ENCODE measurements at places on chromosomes 16 and 17.

- no peak for DNase-seq
Observed at GRCh38 chr17:83183951-83184506, 104.6 kb downstream of the METRNL start.

- DNase-seq: no peak
Observed at GRCh38 chr17:77317091-77317750, 176.5 kb downstream of the SEC14L1 start.

- no peak for DNase-seq
Observed at GRCh38 chr16:85967111-85967510, 68.1 kb downstream of the IRF8 start.

DNA sequence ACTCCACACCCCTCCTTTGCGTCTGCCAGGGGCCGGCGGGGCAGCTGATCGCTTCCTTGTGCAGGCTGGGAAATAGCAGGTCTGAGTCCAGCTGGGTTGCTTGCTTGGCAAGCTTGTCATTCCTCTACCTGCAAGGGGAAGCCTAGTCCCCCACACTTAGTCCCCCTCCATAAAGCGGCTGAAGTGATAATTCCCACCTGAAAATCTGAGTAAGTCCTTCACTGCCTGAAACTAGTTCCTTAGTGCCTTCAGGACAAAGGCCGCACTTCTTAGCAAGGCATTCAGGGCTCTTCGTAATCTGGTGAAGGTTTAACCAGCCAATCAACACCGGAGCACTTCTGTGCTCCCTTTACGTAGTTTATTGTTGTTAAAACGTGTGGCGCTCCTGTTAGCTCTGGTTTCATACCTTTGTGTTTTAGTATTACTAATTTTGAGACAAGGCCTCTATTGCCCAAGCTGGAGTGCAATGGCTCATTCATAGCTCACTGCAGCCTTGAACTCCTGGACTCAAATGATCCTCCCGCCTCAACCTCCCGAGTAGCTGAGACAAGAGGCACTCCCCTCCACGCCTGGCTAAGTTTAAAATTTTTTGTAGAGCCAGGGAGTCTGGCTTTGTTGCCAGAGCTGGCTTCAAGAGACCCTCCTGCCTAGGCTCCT is 817 bp downstream of the PSKH1 start:
- no peak for DNase-seq

- no peak for DNase-seq
Observed at GRCh38 chr17:82933911-82934310, 94.1 kb upstream of the ZNF750 start.

GRCh38 chr16:48347980-48348379 is 37.2 kb downstream of the SIAH1 start:
- no peak for DNase-seq

GRCh38 chr17:29074488-29074887 is 31.5 kb downstream of the PIPOX start:
- DNase-seq: no peak

DNA sequence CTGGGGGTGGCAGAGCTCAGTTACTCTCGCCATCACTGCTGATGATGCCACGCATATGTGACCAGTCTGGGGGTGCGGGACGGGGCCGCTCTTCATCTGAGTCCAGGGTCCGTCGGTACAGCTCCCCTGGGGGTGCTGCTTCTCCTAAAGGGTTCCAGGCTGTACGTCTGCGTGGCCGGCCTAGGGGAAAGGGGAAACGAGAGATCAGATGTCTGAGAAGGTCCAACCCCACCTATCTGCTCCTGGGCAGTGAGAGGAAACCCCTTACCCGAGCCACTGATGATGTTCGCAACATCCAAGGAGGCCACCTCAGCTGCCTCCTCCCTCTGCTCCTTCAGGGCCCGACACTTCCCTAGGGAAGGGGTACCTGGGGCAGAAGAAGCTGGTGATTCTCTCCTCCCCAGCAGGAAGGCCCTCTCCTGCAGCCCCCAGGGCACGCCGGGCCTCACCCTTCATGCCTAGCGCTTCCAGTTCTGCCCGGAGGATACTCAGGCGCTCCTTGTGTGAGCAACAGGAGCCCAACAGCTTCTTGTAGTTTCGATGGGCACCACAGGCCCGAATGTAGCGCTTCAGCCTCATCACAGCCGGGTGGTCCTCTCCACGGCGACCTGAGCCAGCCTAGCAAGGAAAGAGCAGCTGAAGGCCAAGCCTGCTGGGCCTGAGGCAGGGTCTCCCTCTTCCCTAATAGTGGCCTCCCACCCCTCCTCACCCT is 2.1 kb downstream of the HIRIP3 start:
- DNase-seq: no peak

DNA sequence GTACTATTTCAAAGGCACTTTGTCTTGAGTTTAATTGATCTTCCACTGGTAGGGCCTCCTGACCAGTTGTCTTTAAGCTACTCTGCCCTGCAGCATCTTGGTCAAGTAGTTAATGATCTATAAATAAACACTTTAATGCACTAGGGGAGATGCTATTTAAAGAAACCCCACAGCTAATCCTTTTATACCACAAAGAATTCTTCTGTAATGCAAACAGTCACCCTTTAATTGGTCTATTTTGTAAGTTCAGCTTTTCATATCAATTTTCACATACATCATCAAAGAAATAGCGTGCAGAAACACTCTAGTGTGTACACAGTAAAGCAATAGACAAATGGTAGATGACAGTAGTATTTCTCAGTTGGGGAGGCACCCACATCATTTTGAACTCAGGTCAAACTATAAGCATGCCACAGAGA is 70.3 kb downstream of the PMP22 start:
- peak; percentile 59 for DNase-seq
